ENCODE measurements at places on chromosomes 16 and 17.

DNA sequence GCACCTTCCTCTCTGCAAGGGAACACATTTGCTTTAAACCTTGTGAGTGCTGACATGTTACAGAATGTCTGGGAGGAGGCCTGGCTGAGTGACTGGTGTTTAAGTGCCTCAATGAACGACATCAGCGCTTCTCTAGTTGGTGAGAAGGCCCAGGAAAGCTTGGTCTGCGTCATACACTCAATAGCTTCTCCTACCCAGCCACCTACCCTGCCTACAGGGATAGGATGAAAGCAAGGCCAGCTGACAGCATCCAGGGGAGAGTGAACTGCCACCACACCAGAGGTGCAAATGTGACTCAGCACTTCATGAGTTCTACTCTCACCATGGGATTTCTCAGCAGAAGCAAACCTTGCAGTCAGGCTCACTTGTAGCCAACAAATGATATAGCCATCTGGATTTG, 31.7 kb upstream of the CFAP20 start:
- DNase-seq, result no peak

DNA sequence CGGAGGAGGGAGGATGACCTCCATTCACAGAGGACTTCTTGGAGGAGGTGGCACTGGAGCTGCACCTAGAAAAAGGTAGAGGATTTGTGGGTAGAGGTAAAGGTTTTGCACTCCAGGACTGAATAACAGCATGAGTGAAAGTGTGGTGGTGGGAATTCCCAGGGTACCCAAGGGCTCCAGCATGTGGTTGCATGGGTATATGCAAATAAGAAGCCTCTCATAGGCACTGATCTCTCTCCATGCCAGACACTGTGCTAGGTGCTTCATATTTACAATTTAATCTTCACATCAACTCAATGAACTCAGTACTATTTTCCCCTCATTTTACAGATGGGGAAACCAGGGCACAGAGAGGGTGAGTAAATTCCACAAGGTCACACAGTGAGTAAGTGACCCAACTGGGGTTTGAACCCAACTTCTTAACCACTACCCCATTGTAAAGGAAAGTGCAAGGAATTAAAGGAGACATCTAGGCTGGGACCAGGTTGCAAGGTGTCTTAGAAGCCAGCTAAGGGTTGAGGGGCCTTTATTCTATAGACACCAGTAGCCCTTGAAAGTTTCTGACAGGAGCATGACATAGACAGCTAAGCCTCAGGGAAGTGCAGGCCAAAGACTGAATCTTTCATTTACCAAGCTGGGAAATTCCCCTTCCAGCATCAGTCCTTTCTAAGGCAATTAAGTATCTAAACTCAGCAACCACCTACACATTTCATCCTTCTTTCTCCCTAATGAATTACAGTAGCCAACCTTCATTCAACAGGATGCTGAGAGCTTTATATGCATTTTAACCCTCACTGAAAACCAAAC, 21.3 kb downstream of the SCNN1B start:
- DNase-seq, result no peak

- DNase-seq, result no peak
Measured at GRCh38 chr17:73396431-73397277, 84.9 kb upstream of the CDC42EP4 start.

DNA sequence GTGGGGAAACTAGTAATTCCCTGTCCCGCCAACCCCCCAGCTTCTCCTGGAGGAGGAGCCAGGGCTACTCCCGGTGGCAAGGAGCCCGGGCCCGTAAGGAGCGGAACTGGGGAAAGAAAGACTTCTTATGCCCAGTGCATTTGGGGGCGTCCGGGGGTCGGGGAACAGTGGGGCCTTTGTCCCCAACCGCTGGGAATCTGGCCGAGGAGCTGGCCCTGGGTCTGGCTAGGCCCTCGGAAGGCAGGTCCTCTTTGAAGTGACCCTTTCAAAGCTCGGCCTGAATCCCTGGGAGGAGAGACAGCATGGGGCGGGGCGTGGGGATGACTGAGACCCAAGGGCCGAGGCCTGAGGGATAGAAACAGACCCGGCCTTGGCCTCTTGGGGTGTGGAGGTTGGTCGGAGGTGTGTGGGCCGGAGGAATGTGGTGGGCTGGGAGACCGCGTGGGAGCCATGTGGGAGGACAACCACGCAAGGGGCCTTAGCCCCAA, 6.0 kb downstream of the ARHGAP23 start:
- no peak for DNase-seq

- DNase-seq, result no peak
Measured at GRCh38 chr17:80706463-80706867, 161.8 kb downstream of the RPTOR start.

- no peak for DNase-seq
Measured at GRCh38 chr17:17156107-17156506, 50.0 kb downstream of the PLD6 start.

- DNase-seq, result no peak
Measured at GRCh38 chr17:42284024-42284369, 4.3 kb upstream of the STAT5A start.

GRCh38 chr17:59572301-59572924, 7.0 kb downstream of the DHX40 start:
- peak; percentile 9 for DNase-seq

DNA sequence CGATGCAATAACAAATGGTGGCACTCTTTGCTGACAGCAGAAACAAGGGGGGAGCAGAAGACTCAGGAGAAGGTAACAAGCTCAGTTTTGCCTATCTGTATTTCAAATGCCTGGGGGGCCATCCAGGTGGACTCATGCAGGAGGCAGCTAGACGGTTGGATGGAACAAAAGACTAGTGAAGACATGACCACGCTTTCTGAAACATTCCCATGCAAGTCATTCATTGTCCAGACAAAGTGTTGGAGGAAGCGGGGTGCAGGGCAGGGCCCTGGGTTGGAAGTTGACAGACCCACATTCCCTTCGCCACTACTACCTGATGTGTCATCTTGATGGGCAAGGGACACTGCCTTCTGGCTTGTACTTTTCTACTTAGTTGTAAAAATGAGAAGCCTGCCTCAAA, 29.8 kb upstream of the CRYBA1 start:
- DNase-seq, result no peak

DNA sequence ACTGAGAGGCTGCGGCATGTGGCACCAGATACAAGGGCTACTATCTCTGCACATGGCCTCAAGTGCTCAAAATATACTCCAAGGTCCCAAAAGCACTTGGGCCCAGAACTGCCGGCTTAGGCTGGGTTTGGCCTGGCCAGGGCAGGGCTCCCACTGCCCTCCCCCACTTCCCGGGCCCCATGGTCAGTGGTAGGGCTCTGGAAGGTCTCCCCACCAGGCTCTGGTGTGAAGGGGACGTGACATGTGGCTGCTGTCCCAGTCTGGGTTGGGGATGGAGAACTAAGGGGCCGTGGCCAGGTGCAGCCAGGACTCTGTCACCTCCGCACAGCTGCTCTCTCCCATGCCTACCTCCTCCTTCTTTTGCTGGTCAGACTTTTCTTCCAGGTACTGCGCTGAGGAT, 5.7 kb upstream of the PAM16 start:
- no peak for DNase-seq

DNA sequence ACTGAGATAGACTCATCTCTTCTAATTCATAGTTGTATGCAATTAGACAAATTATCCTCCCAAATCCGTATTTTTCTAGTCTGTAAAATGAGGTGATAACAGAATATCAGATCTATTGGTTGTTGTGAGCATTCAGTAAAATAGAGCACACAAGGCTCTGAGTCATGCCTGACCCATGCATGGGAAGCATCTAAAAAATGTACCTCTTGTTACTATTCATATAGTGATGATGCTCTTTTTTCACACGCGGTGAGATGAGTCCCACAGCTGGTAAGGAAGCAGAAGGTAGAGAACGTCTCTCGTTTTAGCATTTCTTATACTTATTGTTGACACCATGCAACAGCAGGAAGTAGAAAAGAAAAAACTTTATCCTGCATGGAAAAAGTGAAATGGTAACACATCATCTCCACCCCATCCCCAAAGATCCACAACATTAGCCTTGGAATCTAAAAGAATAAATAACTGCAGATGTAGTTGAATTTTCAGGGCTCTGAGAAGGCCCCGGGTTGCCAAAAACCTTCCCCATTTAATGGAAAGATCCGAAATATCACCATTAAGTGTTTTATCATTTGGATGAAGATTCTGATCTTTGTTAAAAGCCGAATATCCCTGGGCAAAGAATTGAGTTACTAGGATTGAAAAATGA, 215.6 kb downstream of the TMEM114 start:
- DNase-seq, result no peak

- no peak for DNase-seq
Measured at GRCh38 chr17:45077643-45078042, 16.5 kb downstream of the NMT1 start.

- no peak for DNase-seq
Measured at GRCh38 chr16:71672803-71673581, 47.0 kb downstream of the MARVELD3 start.

DNA sequence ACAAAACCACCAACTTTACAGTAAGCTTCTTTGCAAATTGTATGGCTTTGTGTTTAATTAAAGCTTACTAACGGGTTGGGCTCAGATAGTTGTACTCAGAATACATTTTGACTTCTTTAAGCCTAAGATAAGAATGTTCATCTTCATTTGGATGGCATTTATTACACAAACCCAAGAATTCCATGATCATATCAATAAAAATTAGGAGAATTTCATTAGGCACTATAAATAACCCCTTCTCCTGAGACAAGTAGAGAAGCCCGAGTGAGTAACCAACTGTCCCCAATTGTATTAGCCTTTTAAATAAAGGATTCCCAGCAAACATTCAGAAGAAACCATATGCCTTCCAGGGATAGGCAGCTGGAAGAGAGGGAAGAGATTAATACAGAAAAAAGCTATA, 504.7 kb downstream of the KCNJ2 start:
- DNase-seq, result no peak

All from activated naive CD8-positive, alpha-beta T cell treated with anti-CD3 and anti-CD28 coated beads, Interleukin-2, amount 50 U/mL, for 24 hours (primary cell).